ENCODE measurements at places on chromosomes 4 and X. TPM values are rescaled to one million over a fixed set of nuclear protein-coding genes. Genes with fewer than 3 reads are reported as not detected.

Gene MAGEB1
- not detected for polyA plus RNA-seq

DNA sequence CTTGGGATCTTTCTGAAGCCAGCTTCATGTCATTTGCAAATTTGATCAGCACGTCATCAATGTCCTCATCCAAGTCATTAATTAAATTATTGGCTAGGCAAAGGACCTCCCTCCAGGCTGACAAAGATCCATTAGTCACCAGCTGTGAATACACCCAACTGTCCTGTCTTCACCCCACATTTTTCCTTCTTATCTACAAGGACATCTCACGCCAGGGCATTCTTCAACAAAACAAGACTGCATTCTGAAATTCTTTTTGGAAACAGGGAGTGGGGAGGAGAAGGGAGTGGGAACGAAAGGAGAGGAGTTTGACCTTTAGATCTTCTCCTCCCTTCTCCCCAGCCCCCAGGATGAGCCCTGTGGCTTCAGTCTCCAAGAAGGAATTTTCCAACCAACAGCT, 32.7 kb downstream of the NLGN3 start:
- DNase-seq, result no peak

GRCh38 chr4:173508386-173509035, 21.5 kb downstream of the HAND2 start:
- no peak for DNase-seq

DNA sequence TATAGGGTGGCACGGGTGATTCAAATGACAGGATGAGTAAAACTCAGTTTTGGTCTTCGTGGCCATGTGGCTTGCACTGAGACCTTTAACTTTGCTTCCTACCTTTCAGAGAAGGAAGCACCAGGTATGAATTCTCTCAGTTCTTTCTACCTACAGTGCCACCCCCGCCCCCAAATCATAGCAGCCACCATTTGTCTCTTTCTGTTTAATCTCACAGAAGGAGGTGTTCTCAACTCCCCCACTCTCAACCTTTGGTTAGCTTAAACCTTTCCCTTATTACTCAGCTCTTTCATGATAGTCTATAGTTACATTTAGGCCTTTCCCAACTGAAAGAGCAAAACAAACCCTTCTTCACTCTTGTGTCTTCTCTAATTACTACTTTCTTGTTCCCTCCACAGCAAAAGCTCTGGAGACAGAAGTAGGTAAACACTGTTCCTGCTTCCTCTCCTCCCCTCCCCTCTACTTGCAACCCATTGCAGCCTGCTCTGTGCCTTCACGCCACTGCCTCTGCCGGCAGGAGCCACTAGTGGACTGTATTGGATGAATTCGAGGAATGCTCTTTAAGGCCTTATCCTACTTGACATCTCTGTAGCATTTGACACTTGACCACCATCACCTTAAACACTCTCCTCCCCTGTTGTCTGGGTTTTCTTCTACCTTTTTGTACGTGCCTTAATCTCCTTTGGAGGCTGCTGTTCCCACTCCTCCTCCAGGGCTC, 123.7 kb downstream of the AFF1 start:
- no peak for DNase-seq

DNA sequence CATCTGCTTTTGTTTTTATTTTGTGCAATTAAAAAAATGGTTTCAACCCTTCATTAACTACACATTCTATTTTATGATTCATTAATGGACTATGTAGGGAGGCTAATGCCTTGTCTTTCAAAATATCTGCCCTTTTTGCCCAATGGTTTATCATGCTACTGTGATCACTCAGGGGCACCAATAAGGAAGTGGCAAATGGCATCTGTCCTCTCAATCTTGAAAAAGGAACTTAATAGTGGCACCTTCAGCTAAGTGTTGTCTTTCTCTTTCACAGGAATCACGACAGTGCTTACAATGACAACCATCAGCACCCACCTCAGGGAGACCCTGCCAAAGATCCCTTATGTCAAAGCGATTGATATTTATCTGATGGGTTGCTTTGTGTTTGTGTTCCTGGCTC, 57.1 kb downstream of the COMMD8 start:
- DNase-seq, result no peak

DNA sequence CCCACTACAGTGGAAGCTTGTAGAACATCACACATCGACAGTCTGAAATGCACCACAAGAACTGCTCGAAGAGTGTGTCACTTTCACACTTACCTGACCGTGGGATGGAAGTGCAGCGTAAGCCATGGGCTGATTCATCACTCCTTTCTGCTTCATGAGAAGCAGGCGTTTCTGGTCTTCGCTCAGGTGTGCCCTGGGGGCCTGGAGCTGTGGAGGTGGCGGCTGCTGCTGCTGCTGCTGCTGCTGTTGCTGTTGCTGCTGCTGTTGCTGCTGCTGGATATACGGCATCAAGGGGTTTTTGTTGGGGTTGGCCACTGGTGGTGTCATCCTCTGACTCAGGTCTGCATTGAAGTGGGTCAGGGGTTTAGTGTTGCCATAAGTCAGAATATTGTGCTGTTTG, 223.6 kb downstream of the MGST2 start:
- no peak for DNase-seq

DNA sequence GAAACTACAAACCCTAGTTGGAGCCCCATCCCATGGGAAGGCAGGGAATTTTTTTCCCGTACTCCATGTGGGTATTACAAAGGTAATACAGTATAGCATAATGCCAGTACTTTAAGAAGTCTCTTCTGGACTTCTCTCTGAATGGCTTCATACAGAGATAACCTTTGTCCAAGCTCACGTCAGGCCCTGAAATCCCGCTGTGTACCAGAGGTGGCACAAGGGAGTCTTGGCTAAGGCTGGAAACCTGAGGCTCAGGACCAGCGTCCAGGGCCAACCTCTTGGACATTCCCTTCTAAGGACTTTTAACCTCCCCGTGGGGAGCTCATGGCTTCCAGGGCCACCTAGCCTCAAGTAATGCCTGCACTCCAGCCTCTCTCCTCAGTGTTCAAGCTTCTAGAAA, 338.9 kb upstream of the FAM241A start:
- no peak for DNase-seq

Gene UTP3
- 33.3 TPM for polyA plus RNA-seq

- no peak for DNase-seq
Observed at GRCh38 chrX:40055495-40055894, 42.3 kb downstream of the BCOR start.

DNA sequence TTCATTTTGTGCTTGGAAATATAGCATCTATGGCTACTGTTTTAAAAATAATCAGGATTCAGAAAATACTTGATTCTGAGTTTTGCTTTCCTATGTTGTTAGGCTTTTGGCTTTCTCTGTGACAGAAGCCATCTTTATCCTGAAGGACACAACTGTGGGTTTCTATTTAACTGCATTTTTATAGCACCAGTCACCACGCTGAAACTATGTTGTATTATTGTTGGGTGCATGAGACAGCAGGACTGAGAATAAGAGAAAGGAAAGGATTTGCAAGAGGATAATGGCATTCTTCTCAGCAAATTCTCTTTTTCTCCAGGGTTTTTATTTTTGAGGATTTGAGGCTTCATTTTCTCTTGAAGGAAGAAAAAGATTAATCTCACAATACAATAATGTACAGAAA, 10.1 kb upstream of the NEUROG2 start:
- no peak for DNase-seq

GRCh38 chr4:84366161-84366560, 132.9 kb downstream of the NKX6-1 start:
- no peak for DNase-seq

DNA sequence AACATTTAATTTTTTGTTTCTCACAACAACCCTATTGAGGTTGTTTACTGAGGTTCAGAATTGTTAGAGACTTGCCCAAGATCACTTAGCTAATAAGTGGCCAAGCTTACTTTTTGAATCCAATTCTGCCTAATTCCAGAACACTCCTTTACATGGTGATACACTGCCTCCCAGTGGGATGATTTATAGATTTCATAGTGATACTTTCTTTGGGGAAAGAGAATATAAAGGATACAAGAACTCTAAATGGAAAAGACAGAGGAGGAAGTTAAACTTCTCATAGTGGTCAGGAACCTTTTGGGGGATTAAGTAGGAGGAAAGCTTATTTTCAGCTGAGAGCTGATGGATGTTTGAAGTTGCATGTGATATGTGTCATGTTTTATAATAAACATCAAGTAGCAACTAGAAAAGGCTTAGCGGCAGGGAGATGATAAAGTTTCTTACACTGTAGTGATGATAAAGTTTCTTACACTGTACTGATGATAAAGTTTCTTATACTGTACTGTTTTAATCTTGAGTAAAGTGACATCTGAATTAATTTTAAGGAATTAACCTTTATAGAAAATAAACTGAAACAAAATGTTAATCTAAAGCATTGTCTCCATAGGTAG, 15.3 kb downstream of the STAG2 start:
- no peak for DNase-seq

Gene HPGDS
- 5.1 TPM for polyA plus RNA-seq

GRCh38 chrX:43861750-43862149, 20.5 kb downstream of the MAOB start:
- no peak for DNase-seq

Gene DHX15
- polyA plus RNA-seq, result 218 TPM

DNA sequence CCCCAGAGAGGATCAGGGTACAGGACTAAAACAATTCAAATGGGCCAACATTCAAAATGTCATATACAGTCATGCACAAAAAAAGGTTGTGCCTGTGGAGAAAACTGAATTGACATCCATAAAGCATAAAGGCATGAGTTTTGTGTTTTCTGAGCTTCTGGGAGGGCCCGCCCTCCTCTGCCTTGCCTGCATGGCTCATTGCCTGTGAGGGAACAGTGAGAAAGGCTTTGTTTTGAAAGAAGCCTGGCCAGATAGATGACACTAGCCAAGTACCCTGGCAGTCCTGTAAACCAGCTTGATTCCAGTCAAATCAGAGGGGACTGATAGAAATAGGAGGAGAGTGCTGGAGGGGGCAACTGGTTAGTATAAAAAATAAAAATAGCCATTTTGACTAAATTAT, 194.3 kb downstream of the KIT start:
- DNase-seq, result no peak

- DNase-seq, result no peak
Observed at GRCh38 chrX:134764202-134764785, 106.0 kb upstream of the PLAC1 start.

GRCh38 chr4:169108303-169108702, 98.2 kb upstream of the CBR4 start:
- no peak for DNase-seq

Gene OPRPN
- not detected for polyA plus RNA-seq

Gene ZNF718
- polyA plus RNA-seq, result 14.6 TPM
